Kidney tubule cell (primary cell): ENCODE measurements at places on chromosomes 7 and 10.

GRCh38 chr10:115084277-115084850 is 8.8 kb upstream of the ATRNL1 start:
- no peak for DNase-seq

GRCh38 chr7:92356406-92356805 is 90.9 kb upstream of the GATAD1 start:
- no peak for DNase-seq

- DNase-seq = peak; percentile 87
These were observed 5.1 kb downstream of the UBE2H start for GRCh38 chr7:129947701-129948100.

GRCh38 chr7:95391761-95392160 is 4.4 kb downstream of the PON3 start:
- DNase-seq = no peak

- DNase-seq = no peak
These were observed 256.7 kb downstream of the KLF6 start for GRCh38 chr10:3528271-3528670.

DNA sequence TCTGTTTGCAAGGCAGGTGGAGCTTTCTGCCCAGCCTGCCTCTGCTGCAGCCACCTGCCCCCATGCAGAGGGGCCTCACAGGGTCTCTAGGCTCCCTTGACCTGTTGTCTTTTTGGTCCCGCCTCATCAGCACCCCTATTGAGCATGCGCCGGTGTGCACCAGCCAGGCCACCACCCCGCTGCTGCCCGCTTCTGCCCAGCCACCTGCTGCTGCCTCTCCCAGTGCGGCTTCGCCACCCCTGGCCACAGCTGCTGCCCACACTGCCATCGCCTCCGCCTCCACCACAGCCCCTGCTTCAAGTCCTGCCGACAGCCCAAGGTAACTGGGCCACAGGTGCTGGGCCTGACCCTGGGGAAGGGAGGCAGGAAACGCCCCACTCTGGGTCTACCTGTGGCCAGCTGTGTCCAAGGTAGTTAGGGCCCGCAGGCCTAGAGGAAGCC is 38.1 kb downstream of the LDB3 start:
- DNase-seq = no peak

DNA sequence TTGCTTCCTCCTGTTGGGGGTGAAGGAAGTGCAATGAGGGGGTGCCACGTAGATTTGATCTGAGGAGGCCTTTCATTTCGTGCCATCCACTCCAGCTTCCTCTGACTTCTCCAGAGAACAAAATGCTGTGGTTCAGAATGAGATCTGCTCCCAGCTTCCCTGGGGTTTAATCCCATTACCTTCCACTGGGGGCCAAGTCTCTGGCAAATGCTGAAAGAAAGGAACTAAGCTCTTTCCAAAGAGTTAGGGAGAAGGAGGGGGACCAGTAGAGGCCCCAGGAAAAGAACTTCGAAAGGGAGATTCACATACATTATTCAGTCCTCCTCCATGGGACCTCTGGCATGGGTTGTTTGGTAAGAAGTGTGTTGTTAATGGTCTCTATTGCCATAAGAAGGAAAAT is 727.0 kb downstream of the TYW1 start:
- DNase-seq = no peak

GRCh38 chr10:974785-975074 is 13.5 kb upstream of the GTPBP4 start:
- DNase-seq = no peak

DNA sequence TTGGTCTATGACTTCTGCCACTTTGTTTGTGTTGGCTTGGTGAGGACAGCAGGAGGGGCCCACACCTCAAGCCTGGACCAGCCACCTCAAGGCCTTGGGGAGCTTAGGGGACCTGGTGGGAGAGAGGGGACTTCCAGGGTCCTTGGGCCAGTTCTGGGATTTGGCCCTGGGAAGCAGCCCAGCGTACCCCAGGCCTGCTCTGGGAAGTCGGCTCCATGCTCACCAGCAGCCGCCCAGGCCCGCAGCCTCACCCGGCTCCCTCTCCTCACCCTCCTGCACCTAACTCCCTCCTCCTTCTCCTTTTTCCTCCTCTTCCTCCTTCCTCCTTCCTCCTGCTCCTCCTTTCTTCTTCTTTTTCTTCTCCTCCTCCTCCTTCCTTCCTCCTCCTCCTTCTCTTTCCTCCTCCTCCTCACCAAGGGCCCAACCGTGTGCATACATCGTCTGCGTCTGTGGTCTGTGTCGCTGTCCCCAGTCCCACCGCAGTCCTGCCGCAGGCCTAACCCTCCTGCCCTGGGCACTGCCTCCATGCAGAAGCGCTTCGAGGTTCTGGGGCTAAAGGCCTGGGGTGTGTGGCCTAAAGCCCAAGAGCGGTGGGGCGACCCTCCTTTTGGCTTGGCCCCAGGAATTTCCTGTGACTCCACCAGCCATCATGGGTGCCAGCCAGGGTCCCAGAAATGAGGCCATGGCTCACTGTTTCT is 5.3 kb downstream of the EN2 start:
- no peak for DNase-seq

GRCh38 chr7:131517218-131517923 is 39.1 kb downstream of the PODXL start:
- no peak for DNase-seq

DNA sequence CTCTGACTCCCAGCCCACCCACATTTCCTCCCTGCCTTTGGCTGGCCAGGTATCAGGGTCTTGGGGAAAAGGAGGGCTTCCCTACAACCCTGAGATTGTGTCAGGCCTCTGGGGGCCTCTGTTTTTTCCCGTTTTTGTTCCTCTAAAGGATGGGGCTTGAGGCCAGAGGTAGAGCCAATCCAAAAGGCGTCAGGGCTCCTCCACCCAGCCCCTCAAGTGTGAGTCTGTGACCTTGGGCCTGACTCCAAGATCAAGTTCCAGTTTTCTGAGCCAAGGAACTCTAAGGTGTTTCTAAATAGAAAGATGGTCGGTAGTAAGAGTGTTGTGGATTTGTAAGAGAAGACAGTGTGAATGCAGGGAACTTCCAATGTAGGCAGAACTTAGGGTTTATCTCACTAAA is 6.6 kb downstream of the EEPD1 start:
- DNase-seq = no peak

- DNase-seq = no peak
These were observed 2.7 kb upstream of the FRAT2 start for GRCh38 chr10:97336942-97337831.

DNA sequence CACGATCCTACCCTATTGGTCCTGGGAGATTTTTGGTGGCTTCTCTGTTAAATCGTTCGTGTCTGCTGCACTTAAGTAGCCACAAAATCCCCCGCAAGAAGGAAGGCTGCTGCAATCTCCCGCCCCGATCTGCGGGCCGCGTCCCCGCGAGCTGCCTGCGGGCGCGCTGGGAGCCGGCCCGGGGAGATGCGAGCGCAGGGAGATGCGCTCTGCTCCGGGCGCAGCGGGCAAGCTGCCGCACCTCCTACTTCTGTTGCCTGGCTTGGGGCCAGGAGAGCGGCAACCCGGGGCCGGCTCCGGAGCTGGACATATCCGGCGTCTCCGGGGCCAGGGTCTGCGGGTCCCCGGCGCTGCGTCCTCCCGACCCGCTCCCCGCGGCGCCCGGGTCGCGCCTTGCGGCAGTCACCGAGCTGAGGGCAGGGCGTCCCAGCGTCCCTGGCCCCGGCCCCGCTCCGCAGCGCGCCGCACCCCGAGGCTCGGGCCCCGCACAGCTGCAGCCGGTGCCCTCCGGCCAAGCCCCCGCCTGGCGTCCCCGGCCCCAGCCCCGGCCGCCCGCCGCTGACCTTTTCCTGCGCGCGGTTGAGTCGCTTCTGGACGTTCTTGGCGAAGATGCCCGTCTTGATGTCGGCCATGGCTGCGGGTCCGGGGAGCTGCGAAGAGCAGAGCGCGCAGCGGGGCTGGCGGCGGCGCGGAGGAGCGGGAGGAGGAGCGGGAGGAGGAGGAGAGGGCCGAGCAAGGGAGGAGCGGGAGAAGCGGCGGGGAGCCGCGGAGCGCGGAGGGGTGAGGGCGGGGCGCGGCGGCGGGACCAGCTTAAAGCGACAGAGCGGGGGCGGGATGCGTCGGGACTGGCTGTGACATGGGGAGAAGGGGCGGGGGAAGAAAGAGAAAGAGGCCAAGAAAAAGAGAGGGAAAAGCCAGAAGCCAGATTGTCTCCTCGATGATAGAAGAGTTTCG is at the start of gene AMPH:
AMPH (minus strand) TSS at position 654 of the 954 bp plus-strand sequence; CDS start at position 632, 22 bp downstream.
- DNase-seq = peak; percentile 31

DNA sequence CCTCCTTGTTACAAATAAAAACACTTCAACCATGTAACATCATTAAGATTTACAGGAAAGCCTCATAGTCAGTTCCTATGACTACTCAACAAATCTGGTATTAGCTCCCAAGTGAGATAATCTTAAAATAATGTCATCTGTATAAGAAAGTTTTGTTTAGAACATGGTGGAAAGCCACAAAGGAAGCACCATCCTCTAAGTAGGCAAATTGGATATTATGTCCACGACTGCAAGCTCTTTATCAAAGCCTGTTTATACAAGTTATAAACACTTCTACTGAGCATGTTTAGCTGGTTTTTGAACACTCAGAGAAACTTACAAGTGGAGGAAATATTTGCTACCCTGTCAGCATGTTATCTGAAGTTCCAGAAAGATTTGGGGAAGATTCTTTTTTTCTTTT is 349.8 kb downstream of the ARL4A start:
- no peak for DNase-seq

DNA sequence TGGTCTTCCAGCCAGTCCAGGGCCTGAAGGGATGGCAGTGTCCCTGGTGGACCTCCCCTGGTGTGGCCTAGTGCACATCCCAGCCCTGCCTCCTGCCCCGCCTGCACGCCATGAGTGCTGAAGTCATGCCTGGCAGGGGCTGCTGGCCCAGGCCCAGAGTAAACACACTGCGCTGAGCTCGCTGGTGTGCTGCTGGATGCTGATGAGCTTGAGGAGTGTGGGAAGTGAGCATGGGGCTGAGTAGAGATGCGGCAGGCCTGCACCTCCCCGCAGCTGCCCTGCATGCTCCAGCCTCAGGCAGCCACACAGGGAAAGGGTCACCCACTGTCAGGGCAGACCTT is 43.2 kb downstream of the HTRA1 start:
- peak; percentile 72 for DNase-seq

- peak; percentile 91 for DNase-seq
These were observed 72.9 kb downstream of the ADK start for GRCh38 chr10:74223755-74224529.

GRCh38 chr10:17736223-17736622 is 15.8 kb upstream of the TMEM236 start:
- no peak for DNase-seq

GRCh38 chr7:37759526-37759925 is 76.0 kb downstream of the GPR141 start:
- DNase-seq = no peak

DNA sequence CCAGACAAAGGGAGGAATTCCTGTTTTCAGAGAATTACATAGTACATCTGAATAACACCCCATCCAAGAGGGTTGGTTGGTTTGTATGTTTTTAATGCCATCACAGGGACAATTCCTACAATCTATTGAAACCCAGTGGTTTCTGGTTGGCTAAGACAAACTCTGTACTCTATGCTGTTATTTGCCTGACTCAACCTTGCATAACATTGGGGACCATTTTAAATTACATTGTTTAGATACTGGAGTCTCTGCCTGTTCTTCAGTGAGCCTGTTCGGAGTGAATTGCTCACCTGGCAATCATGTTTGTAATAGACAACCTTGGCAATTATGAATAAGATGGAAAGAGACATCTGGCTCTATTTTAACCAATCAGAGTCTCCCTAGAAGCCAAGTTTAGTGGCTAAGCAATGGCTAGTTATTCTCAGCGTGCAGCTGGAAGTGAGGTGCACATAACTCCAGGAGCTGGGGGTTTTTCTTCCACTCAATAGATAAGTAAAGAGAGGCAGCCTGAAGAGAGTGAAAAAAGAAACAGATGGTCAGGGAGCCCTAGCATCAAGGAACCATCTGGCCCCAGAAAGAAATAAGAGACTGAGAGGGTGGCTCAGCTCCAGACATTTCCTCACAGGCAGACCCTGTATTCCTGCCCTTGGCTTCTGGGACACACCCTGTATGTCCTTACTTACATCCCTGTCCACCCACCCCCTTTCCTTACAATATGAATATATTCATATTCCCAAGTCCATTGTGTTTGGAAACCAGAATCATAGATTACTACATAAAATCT is 21.2 kb upstream of the SLC35G1 start:
- no peak for DNase-seq
